ENCODE measurements at places on chromosomes 12 and 14. TPM values are rescaled to one million over a fixed set of nuclear protein-coding genes. Genes with fewer than 3 reads are reported as not detected.
A peak's percentile ranks its signal among the peaks of the same experiment; 100 is the strongest.

DNA sequence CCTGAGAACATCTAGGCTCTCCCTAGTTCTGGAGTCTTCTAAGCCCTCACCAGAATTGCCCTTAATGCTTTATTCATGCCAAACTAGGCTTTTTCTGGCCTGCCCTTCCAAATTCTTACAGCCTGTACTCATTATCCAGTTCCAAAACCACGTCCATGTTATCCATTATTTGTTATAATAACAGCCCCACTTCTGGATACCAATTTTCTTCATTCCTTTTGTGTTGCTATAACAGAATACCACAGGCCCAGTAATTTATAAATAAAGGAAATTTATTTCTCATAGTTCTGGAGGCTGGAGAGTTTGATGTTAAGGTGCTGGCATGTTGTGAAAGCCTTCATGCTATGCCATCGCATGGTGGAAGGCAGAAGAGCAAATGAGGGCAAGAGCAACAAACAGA lies 68.0 kb upstream of the AMIGO2 start:
- no peaks in the 10 kb centered on the region for H3K4me1 ChIP-seq
- no peak overlapping the region for H3K27ac ChIP-seq
- no peaks in the 10 kb centered on the region for H3K27me3 ChIP-seq

GRCh38 chr12:130880411-130880885 lies 8.6 kb downstream of the RAN start:
- no peaks in the 10 kb centered on the region for H3K27me3 ChIP-seq
- peak; percentile 7 for DNase-seq
- peak overlapping the region; percentile 89 for H3K27ac ChIP-seq
- peaks cover 9% of the 10 kb centered on the region for H3K36me3 ChIP-seq

GRCh38 chr14:54579621-54580020 lies 12.7 kb downstream of the SAMD4A start:
- H3K27ac ChIP-seq: peak overlapping the region; percentile 46
- H3K4me3 ChIP-seq: no peak overlapping the region
- peaks cover 6% of the 10 kb centered on the region for H3K36me3 ChIP-seq
- no peak for DNase-seq
- no peaks in the 10 kb centered on the region for H3K27me3 ChIP-seq

- peaks cover 15% of the 10 kb centered on the region for H3K4me1 ChIP-seq
- DNase-seq: peak; percentile 58
- H3K36me3 ChIP-seq: no peaks in the 10 kb centered on the region
- peak overlapping the region; percentile 26 for H3K27ac ChIP-seq
These were observed 64.1 kb upstream of the PPP4R3A start for GRCh38 chr14:91573894-91574837.

GRCh38 chr14:32934073-32934880 lies 4.4 kb upstream of the NPAS3 start:
- peaks cover 5% of the 10 kb centered on the region for H3K4me1 ChIP-seq
- peaks cover 53% of the 10 kb centered on the region for H3K27me3 ChIP-seq
- DNase-seq: no peak
- no peak overlapping the region for H3K27ac ChIP-seq

DNA sequence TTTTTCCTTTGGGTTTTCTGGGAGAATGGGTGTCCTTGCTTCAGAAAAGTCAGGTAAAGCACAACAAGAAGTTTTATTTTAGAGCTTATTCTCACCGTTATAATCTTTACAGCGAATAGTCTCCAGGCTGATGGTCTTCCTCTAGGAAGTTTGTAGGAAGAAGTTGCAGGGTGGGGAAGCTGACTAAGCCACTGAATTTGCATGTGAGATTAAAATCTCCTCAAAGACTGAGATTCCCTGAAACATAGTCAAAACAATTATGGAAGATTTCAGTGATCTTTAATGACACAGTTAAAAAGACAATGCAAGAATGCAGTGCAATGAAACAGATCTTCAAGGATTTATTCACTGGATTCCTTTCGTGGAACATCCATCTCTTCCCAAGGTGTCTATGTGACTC lies 1.2 kb downstream of the TAS2R10 start:
- no peak overlapping the region for H3K4me3 ChIP-seq
- no peaks in the 10 kb centered on the region for H3K27me3 ChIP-seq
- no peak overlapping the region for H3K27ac ChIP-seq
- DNase-seq: no peak
- H3K4me1 ChIP-seq: no peaks in the 10 kb centered on the region

- H3K4me1 ChIP-seq: no peaks in the 10 kb centered on the region
- no peak overlapping the region for H3K27ac ChIP-seq
- no peaks in the 10 kb centered on the region for H3K36me3 ChIP-seq
- H3K4me3 ChIP-seq: no peak overlapping the region
These were observed 420.8 kb downstream of the EGLN3 start for GRCh38 chr14:33529787-33530757.

DNA sequence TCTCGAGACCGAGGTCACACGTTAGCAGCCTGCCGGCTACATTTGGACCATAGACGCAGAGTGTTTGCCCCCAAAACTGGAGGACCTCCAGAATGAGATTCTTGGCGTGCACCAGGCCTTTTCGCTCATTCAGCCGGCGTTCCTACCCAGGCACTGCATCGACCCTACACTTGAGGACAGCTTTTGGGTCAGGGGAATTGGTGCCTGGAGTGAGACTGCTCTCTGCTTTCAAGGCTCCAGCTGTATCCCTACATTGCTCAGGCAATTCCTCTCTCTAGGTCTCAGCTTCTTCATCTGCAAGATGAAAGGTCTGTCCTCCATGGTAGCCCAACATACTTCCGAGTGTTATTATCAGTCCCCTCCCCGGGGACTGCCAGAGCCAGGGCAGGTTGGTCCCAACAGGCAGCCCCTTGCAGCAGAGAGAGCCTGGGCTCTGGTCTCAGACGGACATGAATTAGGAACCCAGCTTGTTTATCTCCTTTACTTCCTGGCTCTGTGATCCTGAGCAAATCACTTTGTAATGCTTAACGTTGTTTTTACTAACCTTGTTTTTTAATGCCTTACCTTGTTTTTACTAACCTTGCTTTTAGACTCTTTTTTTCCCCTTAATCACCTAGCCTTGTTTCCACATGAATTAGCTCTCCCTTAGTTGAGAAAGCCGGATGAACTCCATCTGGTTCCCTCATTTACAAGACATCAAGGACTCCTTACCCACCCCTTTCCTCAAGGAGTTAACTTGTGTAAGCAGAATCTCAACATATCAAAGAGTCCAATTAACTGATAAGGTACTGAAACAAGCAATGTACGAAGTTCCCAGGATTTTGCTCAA lies 892 bp downstream of the TCHP start:
- no peak for DNase-seq
- H3K4me1 ChIP-seq: peaks cover 16% of the 10 kb centered on the region
- no peaks in the 10 kb centered on the region for H3K27me3 ChIP-seq
- peak overlapping the region; percentile 96 for H3K4me3 ChIP-seq

- H3K27ac ChIP-seq: no peak overlapping the region
- no peak for DNase-seq
- H3K36me3 ChIP-seq: no peaks in the 10 kb centered on the region
- H3K27me3 ChIP-seq: no peaks in the 10 kb centered on the region
- H3K4me3 ChIP-seq: no peak overlapping the region
These were observed 65.0 kb downstream of the PITPNM2 start for GRCh38 chr12:123085730-123086487.

GRCh38 chr12:45292486-45293195 lies 76.7 kb downstream of the ANO6 start:
- peaks cover 16% of the 10 kb centered on the region for H3K4me1 ChIP-seq
- no peaks in the 10 kb centered on the region for H3K36me3 ChIP-seq
- DNase-seq: no peak
- H3K4me3 ChIP-seq: no peak overlapping the region
- H3K27ac ChIP-seq: no peak overlapping the region

DNA sequence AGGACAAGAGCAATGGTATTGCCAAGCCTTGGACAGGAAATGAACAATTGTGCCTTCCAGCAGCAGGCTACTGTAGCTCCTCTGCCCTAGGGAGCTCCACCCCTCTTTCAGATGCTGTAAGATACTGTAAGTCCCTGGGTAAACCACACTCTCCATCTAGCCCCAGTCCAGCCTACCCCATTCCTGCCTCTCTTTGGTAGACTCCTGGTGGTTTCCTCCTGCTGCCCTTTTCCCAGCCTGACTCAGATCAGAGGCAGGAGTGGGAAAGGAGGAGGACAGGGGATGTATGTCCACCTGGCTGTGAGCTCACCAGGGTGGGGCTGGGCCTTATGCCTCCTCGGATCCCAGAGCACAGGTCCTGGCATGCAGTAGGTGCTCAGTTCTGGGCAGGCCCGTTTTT lies 174.6 kb downstream of the ESRRB start:
- H3K27me3 ChIP-seq: peaks cover 11% of the 10 kb centered on the region
- no peaks in the 10 kb centered on the region for H3K36me3 ChIP-seq
- no peak overlapping the region for H3K4me3 ChIP-seq

DNA sequence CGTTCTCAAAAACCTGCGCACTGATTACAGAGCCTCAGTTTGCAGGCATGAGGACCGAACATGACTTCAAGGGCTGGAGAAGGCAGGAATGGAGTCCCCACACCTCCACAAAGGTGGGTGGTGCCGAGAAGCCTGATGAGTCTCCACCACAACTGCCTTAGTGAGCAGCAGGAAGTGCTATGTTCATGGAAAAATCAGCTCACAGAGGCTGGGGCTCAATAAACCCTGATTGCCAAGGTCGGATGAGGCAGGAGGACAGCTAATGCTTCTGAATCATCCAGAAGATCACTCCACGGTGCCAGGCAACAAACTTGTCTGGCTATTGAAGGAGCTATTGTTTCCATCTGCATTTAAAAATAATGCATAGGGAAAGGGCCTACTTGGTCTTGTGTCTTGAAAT lies 31.1 kb downstream of the APPL2 start:
- H3K36me3 ChIP-seq: peaks cover 16% of the 10 kb centered on the region
- no peaks in the 10 kb centered on the region for H3K27me3 ChIP-seq
- H3K27ac ChIP-seq: no peak overlapping the region
- no peak overlapping the region for H3K4me3 ChIP-seq
- DNase-seq: no peak

- no peaks in the 10 kb centered on the region for H3K4me1 ChIP-seq
- DNase-seq: no peak
- H3K36me3 ChIP-seq: peaks cover 28% of the 10 kb centered on the region
- no peak overlapping the region for H3K27ac ChIP-seq
- H3K4me3 ChIP-seq: no peak overlapping the region
- H3K27me3 ChIP-seq: no peaks in the 10 kb centered on the region
These were observed 726 bp upstream of the ZNF140 start for GRCh38 chr12:133080026-133080367.

DNA sequence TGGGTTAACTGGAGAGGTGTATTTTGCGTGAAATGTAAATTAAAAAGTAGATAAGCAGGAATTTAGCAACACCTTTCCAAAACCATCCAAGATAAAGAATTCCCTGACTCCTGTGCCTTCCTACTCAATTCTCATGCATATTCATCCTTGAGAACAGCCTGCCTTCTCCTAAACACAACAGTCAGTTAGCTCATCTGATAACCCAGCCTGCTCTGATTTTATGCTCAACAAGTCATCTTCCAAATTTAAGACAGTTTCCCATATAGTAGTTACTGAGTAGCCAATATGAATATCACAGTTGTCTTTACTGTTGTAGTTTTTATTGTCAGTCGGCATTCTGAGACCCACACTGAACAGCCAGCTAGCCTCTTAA lies 27.1 kb downstream of the CPNE8 start:
- no peak overlapping the region for H3K4me3 ChIP-seq
- no peak for DNase-seq
- no peaks in the 10 kb centered on the region for H3K36me3 ChIP-seq

- peaks cover 5% of the 10 kb centered on the region for H3K27me3 ChIP-seq
- no peak for DNase-seq
- H3K4me1 ChIP-seq: peaks cover 8% of the 10 kb centered on the region
- no peak overlapping the region for H3K27ac ChIP-seq
These were observed 55.5 kb downstream of the ZNF664 start for GRCh38 chr12:124028555-124028925.

- H3K27ac ChIP-seq: no peak overlapping the region
- no peak for DNase-seq
- peaks cover 9% of the 10 kb centered on the region for H3K27me3 ChIP-seq
- peaks cover 4% of the 10 kb centered on the region for H3K4me1 ChIP-seq
- H3K4me3 ChIP-seq: no peak overlapping the region
These were observed 64.2 kb downstream of the PHETA1 start for GRCh38 chr12:111304642-111305071.

- no peak for DNase-seq
- H3K36me3 ChIP-seq: no peaks in the 10 kb centered on the region
- H3K4me3 ChIP-seq: peak overlapping the region; percentile 90
- H3K4me1 ChIP-seq: peaks cover 6% of the 10 kb centered on the region
These were observed 746 bp upstream of the DUSP16 start for GRCh38 chr12:12563290-12563928.

- H3K27ac ChIP-seq: no peak overlapping the region
- no peak for DNase-seq
- no peaks in the 10 kb centered on the region for H3K27me3 ChIP-seq
- no peak overlapping the region for H3K4me3 ChIP-seq
- H3K36me3 ChIP-seq: no peaks in the 10 kb centered on the region
These were observed 32.9 kb upstream of the SPTLC2 start for GRCh38 chr14:77649326-77649725.

- H3K4me1 ChIP-seq: no peaks in the 10 kb centered on the region
- no peak overlapping the region for H3K27ac ChIP-seq
- DNase-seq: no peak
- no peak overlapping the region for H3K4me3 ChIP-seq
These were observed 364.5 kb downstream of the PAWR start for GRCh38 chr12:79326222-79326621.

DNA sequence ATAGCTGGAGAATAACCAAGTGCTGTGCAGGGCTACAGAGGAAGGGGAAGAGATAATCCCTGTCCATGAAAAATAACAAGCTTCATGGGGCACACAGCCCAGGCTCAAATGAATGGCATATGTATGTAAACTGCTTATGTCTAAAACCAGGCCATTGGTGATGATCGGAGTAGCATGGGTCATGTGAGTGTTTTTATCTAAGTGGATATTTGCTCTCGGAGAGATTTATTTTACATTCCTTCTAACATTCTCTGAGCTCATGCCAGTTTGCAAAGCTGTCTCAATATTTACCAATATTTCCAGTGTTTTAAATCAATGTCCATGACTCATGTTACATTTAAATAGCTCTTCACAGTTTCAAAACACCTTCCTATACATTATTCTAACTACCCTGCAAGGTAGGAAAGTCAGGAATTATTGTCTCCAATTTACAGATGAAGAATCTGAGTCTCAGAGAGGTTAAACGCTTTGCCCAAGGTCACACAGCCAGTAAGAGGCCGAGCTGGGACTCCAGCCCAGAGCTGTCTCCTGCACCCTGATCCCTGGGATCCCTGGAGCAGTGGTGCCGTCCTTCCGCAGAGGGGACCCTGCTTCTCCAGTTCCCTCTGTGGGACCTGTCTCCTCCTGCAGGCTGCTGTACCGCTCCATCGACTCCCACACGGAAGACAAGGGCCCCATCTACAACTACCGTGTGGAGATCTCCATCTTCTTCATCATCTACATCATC lies 186.7 kb upstream of the FKBP4 start:
- H3K4me3 ChIP-seq: no peak overlapping the region
- no peak for DNase-seq
- H3K4me1 ChIP-seq: no peaks in the 10 kb centered on the region
- H3K27me3 ChIP-seq: peaks cover 9% of the 10 kb centered on the region
- H3K36me3 ChIP-seq: no peaks in the 10 kb centered on the region

GRCh38 chr12:118391424-118391823 lies 15.1 kb downstream of the SUDS3 start:
- no peaks in the 10 kb centered on the region for H3K27me3 ChIP-seq
- no peak overlapping the region for H3K4me3 ChIP-seq
- no peak overlapping the region for H3K27ac ChIP-seq
- no peak for DNase-seq
- peaks cover 31% of the 10 kb centered on the region for H3K36me3 ChIP-seq
- H3K4me1 ChIP-seq: no peaks in the 10 kb centered on the region

KRT75 gene
- polyA plus RNA-seq: not detected

RTL1 gene
- polyA plus RNA-seq: not detected

KIF26A gene
- polyA plus RNA-seq: not detected

AGAP2 gene
- polyA plus RNA-seq: 1.7 TPM

INHBC gene
- polyA plus RNA-seq: not detected

IFI27 gene
- not detected for polyA plus RNA-seq

ABCC9 gene
- not detected for polyA plus RNA-seq

PTGR2 gene
- 3.3 TPM for polyA plus RNA-seq
